Cerebellar cortex (tissue), 1 donor: ENCODE measurements at places on chromosomes 2 and 18.

DNA sequence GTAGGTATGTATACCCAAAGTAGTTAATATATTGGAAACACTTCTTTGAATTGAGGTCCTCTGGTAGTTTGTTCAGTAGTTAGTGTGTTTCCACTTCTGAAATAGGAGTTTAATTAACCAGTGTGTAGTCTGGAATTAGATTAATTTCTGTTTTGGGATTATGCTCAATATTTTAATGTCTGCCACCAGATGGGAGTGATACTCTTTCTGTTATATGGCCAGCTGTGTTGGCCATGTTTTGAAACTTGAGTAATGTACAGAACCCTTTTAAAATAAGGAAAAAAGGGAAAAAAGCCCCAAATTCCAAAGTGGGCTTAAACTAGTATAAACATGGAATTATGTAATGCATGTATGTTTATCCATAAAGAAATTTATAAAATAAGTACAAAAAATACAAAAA is 147.7 kb downstream of the CTNNA2 start:
- DNase-seq, result no peak

DNA sequence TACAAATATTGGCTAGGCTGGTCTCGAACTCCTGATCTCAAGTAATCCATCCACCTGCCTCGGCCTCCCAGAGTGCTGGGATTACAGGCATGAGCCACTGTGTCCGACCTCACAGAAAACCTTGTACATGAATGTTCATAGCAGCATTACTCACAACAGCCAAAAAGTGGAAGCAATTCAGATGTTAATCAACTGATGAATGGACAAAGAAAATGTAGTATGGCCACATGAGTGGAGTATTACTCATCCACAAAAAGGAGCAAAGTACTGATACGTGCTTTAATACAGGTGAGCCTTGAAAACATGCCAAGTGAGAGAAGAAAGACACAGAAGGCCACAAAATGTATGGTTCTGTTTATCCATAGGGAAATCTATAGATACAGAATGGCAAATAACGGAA is 20.6 kb downstream of the CEP192 start:
- no peak for DNase-seq

DNA sequence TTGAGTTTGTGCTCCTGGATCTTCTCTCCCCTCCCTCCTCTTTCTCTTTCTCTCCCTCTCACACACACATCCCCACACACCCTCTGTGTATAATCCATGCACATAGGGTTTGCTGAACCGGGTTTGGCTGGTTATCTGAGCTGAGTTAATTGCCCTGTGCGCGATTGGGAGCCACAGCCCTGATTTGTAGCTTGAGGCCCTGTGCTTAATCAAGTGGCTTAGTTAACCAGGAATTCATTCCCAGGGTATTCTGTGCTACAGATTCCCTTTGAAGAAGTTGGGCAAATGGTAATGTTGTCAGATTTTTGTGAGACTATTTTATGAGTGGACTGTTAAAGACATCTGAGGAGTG is 6.2 kb downstream of the PARD3B start:
- no peak for DNase-seq

- no peak for DNase-seq
Observed at GRCh38 chr2:69570474-69570873, 73.1 kb downstream of the AAK1 start.

GRCh38 chr2:31197166-31197565 is 20.1 kb downstream of the CAPN14 start:
- DNase-seq, result no peak

GRCh38 chr18:3450012-3450798 is at the start of gene TGIF1:
Gene TGIF1 (plus strand): TSS chr18:3450172. CDS start chr18:3450490, 318 bp downstream.
- peak; percentile 66 for DNase-seq

DNA sequence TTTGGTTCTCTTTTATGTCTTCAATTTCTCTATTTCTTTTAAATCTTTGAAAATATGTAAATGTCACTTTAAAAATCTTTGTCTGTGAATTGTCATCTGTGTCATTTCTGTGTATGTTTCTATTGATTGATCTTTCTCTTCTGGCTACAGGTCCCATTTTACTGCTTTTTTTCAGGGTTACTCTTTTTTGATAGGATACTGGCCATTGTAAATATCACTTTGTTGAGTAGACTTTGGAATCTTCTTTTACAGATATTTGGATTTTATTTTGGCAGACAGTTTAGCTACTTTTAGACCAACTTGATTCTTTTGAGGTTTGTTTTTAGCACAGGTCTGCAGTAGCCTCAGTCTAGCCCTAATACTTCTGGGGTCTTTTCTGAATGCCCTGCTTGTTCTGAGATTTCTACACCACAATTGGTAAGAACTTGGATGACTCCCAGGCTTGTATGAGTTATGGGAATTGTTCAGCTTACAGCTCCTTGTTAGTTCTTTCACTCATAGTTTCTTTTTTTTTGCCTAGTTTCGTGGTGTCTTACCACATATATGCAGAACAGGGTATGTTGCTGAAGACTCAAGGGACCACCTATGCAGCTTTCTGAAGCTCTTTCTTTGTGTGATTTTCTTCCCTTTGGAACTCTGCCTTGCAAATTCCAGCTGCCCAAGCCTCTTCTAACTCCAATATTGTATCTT is 122.2 kb downstream of the QPCT start:
- DNase-seq, result no peak

DNA sequence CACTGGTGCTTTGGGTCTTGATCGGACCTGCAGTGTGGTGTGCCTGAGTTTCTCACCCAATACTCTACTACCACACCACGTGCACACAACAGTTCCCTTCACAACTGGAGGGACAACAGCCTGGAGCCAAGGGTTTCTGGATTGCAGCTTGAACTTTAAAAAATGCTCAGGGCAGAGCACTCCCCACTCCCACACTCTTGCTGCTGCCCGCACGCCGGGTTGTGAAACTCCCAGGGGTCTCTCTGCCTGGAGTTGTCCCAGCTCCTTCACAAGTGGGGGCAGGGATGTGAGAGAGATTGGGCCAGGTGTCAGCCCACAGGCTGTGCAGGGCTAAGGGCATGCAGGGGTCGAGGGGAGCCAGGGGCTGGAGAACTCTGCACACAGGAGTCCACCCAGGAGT is 89.4 kb downstream of the GALR1 start:
- DNase-seq, result no peak

DNA sequence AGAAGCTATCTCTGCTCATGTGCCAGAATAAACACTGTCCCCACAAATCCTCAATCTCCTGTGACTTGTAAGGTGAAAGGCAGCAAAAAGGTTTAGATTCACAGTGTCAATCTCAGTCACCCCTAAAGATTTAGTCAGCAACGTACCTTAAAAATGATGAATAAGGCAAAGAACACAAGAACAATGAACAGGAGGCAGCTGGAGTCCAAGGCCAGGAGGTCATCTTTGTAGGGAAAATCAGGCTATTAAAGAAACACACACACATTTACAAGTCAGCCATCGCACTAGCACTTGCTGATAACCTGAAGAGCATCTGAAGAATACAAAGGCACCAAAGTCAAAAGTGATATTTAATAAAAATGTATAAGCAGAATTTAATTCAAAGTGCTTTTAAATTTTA is 16.6 kb downstream of the LAPTM4A start:
- no peak for DNase-seq
